ENCODE measurements at places on chromosomes 3 and 15.

DNA sequence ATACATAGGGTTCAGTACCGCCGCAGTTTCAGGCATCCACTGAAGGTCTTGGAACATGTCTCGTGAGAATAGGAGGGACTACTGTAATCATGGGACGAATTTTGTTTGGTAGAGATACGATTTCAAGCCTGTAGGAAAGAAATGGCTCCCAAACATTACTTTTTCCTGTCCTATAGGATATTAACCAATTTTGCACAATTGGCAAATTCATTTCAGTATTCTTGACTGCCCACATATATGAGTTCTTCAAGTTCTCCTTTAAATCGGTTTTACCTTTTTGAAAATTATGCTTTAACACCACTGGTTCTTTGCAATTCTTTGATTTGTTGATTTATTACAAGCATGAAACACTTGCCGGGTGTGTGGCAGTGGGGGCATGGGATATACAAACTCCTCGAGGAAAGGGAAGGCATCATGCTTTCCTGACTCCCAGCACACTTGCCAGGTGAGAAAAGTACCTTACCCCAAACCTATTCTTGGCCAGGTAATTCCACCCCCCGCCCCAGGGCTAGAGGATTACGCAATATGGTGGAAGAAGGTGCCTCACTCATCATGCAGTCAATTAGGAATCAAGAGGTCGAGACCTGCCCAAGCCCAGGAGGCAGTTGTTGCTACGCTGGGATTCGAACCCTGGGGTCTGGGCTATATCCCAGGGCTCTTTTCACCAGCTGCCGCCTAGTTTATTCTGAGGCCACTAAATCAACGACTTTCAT is 584 bp upstream of the LARS2 start:
- no peak for DNase-seq

- no peak for DNase-seq
Measured at GRCh38 chr3:188776447-188776846, 395.3 kb upstream of the TPRG1 start.

DNA sequence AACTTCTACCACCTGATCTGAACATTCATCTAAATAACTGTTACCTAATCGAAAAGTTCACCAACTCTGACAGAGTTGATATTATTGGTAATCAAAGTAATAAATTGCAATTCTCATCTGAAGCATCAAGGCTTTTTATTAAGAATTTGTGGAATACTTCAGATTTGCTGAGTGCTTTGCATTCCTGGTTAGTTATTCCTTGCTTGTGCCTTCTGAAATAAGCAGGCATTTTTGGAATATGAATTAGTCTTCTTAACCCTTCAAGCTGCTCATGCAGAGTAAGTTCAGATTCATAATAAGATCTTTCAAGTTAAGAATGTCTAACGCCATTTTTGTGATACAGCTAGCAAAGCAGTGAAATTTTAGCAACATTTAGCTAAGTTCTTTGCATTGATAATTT is 188.5 kb downstream of the ALCAM start:
- no peak for DNase-seq

DNA sequence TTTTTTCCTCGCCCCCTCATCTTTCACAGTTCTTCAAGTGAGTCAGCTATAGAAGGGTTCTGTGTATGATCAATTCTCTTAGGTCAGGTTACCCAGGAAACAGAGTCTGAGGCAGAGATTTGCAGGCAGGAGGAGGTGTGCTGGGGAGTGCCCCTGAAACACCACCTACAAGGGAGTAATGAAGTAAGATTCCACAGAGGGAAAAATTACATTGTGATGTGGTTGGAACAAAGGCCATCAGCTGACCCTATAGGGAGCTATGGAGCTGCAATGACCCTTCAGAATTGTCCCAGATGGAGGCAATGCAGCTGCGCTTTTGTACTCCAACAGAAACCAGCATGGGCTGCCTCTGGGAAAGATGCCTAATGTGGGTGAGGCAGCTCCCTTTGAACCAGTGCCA is 142.2 kb upstream of the CNTN3 start:
- DNase-seq: no peak

- DNase-seq: no peak
Measured at GRCh38 chr3:99627062-99627826, 11.2 kb upstream of the COL8A1 start.

GRCh38 chr15:73183071-73183470 is 130.8 kb downstream of the NEO1 start:
- DNase-seq: no peak
